ENCODE measurements at places on chromosomes 3 and 15. TPM values are rescaled to one million over a fixed set of nuclear protein-coding genes. Genes with fewer than 3 reads are reported as not detected.

- H3K27ac ChIP-seq = peak overlapping the region; percentile 93
- no peaks in the 10 kb centered on the region for H3K27me3 ChIP-seq
- DNase-seq = no peak
These were observed 1.8 kb downstream of the TWF2 start for GRCh38 chr3:52237006-52237656.

DNA sequence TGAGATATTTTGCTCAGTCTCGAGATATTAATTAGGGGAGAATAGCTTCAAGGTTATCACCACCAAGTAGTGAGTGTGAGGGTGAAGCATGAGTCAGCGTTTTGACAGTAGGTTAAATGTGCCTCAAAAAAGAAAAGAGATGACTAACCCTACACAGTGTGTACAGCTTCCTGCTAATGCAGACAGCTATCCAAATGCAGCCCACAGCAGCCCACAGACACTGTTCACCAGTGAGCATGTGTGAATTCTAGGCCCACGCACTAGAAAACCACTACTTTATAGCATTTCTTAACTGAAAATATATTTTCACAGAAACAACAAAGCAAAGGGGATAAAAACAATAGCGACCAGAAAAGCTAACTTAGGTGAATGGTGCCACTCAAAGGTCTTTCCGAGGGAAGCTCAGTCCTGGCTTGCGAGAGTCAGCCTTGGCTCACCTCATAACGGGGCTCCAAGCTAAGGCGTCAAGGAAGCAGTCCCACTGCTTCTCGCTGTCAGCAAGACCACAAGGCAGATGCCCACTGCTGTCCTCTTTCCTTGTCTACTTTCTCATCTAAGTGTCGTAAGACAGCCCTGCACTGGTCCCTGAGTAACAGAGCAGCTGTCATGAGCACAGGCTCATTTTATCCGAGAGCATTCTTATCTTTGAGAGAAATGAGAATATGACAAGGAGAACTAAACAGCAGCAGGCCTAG, 47.6 kb downstream of the TXNRD3 start:
- peaks cover 2% of the 10 kb centered on the region for H3K4me1 ChIP-seq
- DNase-seq = no peak
- no peaks in the 10 kb centered on the region for H3K27me3 ChIP-seq

NUSAP1 gene
- total RNA-seq = 27.4 TPM

CD200R1 gene
- not detected for total RNA-seq

- H3K4me1 ChIP-seq = peaks cover 11% of the 10 kb centered on the region
- H3K36me3 ChIP-seq = peaks cover 19% of the 10 kb centered on the region
- DNase-seq = no peak
- H3K27me3 ChIP-seq = no peaks in the 10 kb centered on the region
- no peak overlapping the region for H3K27ac ChIP-seq
These were observed 10.9 kb downstream of the RMDN3 start for GRCh38 chr15:40743921-40744814.

- peaks cover 40% of the 10 kb centered on the region for H3K27me3 ChIP-seq
- H3K4me3 ChIP-seq = no peak overlapping the region
- no peaks in the 10 kb centered on the region for H3K36me3 ChIP-seq
- H3K4me1 ChIP-seq = peaks cover 4% of the 10 kb centered on the region
- H3K27ac ChIP-seq = no peak overlapping the region
These were observed 29.0 kb downstream of the CCDC33 start for GRCh38 chr15:74265046-74265639.

BNC1 gene
- total RNA-seq = 3.2 TPM

SLC28A1 gene
- not detected for total RNA-seq

DNA sequence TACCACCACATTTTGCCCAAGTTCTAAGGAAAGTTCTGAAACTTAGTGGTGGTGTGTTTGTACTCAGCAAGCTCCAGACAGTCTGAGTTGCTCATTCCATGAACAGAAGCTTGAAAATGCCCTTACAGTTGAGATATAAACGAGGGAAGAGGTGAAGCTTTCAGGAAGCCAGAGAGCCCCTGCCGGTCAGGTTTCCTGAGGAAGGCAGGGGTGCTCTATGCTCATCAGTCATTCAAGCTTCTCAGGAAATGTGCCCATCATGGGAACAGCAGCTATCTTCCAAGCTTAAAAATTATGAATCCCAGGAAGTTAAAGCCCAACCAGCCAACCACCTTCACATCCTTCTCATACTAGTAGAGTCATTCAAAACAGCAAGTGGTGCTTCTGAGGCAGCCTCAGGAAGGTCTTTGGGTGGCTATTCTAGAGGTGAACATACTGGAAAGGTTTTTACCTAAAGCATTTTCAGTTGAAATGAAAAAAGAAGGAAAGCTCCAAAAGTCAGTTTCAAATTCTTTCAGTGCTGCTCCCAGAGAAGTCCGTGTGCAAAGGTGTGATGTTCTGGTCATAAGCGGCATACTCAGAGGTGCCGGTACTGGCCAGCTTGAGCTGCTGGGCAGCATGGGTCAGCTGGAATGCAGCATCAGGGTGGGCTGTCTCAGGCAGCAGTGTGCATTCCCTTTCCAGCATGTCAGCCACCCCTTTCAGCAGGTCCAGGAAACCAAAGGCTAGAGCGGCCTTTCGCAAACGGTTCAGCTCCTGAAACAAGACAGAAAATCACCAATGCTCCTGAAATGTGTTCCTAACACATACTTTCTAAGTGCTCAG, 31.8 kb downstream of the INTS14 start:
- peak overlapping the region; percentile 39 for H3K27ac ChIP-seq
- peaks cover 42% of the 10 kb centered on the region for H3K4me1 ChIP-seq
- no peak for DNase-seq
- no peak overlapping the region for H3K4me3 ChIP-seq
- H3K36me3 ChIP-seq = peaks cover 54% of the 10 kb centered on the region
- no peaks in the 10 kb centered on the region for H3K27me3 ChIP-seq

DNA sequence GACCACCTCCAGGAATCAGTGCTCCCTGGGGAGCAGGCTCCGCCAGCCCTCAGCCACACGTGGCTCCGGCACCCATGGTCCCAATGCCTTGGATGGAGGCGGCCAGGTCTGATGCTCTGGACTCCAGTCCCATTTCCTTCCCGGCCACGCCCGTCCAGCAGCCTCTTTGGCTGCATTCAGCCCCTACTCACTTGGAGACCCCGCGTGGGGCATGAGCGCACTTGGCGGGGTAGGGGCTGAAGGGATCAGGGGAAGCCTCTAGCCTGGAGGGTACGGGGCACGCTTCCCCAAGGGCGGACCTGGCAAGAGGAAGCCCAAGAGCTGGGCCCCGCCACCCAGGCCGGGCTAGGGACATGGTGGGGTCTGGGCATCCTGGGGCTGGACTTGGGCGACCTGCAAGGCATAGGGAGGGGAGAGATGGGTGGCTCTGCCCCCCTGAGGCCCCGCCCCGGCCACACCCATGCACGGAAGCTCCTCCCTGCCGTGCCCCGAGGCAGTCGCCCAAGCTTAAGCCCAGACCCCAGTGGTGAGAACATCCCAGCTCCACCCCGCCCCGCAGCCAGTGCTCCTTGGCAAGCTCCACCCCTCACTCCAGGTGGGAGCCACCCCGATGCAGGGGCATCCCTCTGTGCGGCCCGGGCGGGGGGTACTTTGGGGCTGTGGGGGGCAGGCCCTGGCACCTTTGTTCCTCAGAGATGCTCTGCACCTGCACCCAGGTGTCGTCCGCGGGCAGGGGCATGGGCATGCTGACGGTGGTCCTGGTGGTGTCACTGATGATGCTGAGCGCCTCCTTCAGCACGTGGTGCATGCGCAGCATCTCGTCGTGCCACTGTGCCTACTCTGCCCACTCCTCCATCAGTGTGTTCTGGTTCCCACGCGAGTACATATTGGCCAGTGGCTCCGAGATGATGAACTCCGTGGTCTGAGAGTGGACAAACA, 163.5 kb downstream of the GOLGA6L4 start:
- H3K27me3 ChIP-seq = peaks cover under 1% of the 10 kb centered on the region
- DNase-seq = peak; percentile 84
- H3K27ac ChIP-seq = no peak overlapping the region

DNA sequence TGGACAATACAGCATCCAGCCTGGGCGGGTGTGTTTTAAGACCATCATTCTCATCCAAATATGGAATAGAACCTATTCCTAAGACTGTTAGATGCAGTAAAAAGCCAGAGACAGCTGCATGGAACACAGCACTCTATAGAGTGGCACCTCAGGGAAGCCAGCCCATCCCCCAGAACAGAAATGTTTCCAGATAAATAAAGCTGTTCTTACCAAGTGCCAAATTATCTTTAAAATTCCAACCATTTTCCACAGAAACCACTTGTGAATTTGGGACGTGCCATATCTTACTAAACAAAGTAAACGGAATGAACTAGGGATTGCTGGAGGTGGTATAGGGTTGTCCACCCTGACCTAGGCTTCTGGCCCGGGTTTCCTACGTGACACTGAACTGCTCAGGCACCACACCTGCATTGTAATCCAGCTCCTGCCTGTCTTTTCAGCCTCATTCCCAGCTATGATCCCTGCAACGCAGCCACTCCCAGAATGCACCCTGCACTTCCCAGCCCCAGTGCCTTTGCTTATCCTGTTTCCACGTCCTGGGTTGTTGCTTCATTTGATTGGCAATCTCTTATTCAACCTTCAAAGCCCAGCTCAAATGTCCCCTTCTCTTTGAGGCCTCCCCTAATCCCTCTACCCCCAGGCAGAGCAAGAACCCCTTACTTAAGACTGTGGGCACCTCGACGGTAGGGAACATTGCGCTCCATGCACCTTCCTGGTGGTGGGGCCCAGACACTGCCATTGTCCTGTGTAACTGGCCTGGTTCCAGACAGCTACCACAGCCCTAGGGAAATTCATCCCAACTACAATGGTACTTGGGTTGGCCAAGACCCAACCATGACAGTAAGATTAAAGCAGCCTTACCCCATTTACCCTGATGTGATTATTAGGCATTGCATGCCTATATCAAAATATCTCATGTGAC, 100.2 kb downstream of the IQSEC1 start:
- H3K36me3 ChIP-seq = no peaks in the 10 kb centered on the region
- H3K4me1 ChIP-seq = peaks cover 11% of the 10 kb centered on the region
- DNase-seq = no peak
- H3K27ac ChIP-seq = no peak overlapping the region
- H3K4me3 ChIP-seq = no peak overlapping the region
- peaks cover 12% of the 10 kb centered on the region for H3K27me3 ChIP-seq

- no peaks in the 10 kb centered on the region for H3K27me3 ChIP-seq
- no peak overlapping the region for H3K27ac ChIP-seq
- no peak overlapping the region for H3K4me3 ChIP-seq
- DNase-seq = no peak
- no peaks in the 10 kb centered on the region for H3K36me3 ChIP-seq
- H3K4me1 ChIP-seq = peaks cover 3% of the 10 kb centered on the region
These were observed 79.0 kb downstream of the SERPINI1 start for GRCh38 chr3:167814441-167814951.

DNA sequence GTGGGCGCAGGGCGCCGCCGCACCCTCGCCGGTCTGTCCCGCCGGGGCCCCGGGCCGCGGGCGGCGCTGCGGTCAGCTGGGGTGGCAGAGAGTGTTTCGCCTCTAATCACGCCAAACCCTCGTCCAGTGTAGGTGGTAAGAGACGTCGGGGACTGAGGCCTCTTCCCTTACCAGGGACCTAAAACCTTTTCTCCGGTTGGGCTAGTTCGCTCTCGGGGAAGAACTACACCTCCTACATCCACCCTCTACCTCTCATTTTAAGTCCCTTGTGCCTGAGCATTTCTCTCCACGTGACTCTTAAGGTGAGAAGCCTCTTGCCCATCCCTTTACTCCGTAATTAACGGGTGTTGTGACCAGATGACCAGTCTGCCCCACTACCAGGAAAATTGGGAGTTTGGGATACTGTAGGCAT, 520 bp downstream of the TMEM42 start:
- no peak for DNase-seq
- peak overlapping the region; percentile 85 for H3K27ac ChIP-seq
- peaks cover 29% of the 10 kb centered on the region for H3K4me1 ChIP-seq

- H3K4me1 ChIP-seq = peaks cover 21% of the 10 kb centered on the region
- peak within 1 kb of the TSS; percentile 83 for H3K4me3 ChIP-seq
- no peak for DNase-seq
- peaks cover 4% of the 10 kb centered on the region for H3K36me3 ChIP-seq
These were observed at the start of gene SEMA4B for GRCh38 chr15:90201130-90201943. Gene SEMA4B, plus strand, starts transcription at chr15:90201330. Its CDS starts 249 bp downstream, at chr15:90201579.

- H3K4me3 ChIP-seq = no peak overlapping the region
- no peak for DNase-seq
These were observed 1077.8 kb downstream of the ZPLD1 start for GRCh38 chr3:103512595-103512994.

- H3K4me3 ChIP-seq = no peak overlapping the region
- no peak for DNase-seq
- H3K4me1 ChIP-seq = no peaks in the 10 kb centered on the region
- H3K36me3 ChIP-seq = no peaks in the 10 kb centered on the region
- no peak overlapping the region for H3K27ac ChIP-seq
These were observed 17.3 kb downstream of the MRPS11 start for GRCh38 chr15:88484682-88485331.

PHC3 gene
- 52.3 TPM for total RNA-seq

GRCh38 chr3:190733591-190734146, 128.8 kb downstream of the GMNC start:
- peaks cover 1% of the 10 kb centered on the region for H3K36me3 ChIP-seq
- H3K27me3 ChIP-seq = peaks cover 13% of the 10 kb centered on the region
- peaks cover 12% of the 10 kb centered on the region for H3K4me1 ChIP-seq
- H3K4me3 ChIP-seq = no peak overlapping the region
- no peak for DNase-seq
- no peak overlapping the region for H3K27ac ChIP-seq

- DNase-seq = no peak
- H3K4me3 ChIP-seq = no peak overlapping the region
- peaks cover 4% of the 10 kb centered on the region for H3K27me3 ChIP-seq
These were observed 411.6 kb upstream of the CADM2 start for GRCh38 chr3:84547207-84547606.

GRCh38 chr3:39138804-39139415, 14.5 kb downstream of the CSRNP1 start:
- H3K27ac ChIP-seq = no peak overlapping the region
- H3K4me1 ChIP-seq = peaks cover 20% of the 10 kb centered on the region
- H3K4me3 ChIP-seq = no peak overlapping the region

CELF6 gene
- 0.65 TPM for total RNA-seq

- H3K27me3 ChIP-seq = peaks cover 9% of the 10 kb centered on the region
- H3K36me3 ChIP-seq = no peaks in the 10 kb centered on the region
- no peak overlapping the region for H3K27ac ChIP-seq
These were observed 57.3 kb downstream of the GPR171 start for GRCh38 chr3:151145713-151146070.

DNA sequence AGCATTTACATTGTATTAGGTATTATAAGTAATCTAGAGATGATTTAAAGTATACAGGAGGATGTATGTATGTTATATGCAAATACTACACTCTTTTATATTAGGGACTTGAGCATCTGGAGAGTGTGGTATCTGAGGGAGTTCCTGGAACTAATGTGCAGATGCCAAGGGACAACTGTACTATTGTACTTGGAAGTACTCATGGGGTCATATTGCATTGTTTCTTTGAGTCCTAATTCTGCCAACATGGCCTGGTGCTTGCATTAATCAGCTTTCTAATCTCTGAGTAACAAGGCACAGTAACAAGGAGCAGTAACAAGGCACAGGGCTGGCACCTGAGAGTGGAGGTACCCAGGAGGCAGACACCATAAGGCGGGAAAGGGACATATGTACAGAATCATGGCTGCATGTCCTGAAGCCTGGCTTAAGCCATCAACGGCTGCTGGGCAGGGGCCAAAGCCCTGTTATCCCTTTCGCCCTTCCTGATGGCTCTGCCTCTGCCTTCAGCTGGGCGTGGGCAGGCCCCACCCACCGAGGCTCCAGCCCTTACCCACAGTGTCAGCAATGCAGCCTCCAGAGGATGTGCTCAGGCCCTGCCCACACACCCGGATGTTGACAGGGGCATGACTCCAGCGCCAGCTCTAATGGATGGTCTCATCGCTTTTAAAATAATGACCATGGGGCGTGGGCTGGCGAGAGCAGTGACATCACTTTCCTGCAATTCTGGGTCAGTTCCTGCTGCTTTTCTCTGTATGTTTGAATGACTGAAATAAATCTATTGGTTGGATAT, 22.9 kb downstream of the CEMIP start:
- no peak overlapping the region for H3K27ac ChIP-seq
